ENCODE measurements at places on chromosomes 13 and 19.
A peak's percentile ranks its signal among the peaks of the same experiment; 100 is the strongest.

DNA sequence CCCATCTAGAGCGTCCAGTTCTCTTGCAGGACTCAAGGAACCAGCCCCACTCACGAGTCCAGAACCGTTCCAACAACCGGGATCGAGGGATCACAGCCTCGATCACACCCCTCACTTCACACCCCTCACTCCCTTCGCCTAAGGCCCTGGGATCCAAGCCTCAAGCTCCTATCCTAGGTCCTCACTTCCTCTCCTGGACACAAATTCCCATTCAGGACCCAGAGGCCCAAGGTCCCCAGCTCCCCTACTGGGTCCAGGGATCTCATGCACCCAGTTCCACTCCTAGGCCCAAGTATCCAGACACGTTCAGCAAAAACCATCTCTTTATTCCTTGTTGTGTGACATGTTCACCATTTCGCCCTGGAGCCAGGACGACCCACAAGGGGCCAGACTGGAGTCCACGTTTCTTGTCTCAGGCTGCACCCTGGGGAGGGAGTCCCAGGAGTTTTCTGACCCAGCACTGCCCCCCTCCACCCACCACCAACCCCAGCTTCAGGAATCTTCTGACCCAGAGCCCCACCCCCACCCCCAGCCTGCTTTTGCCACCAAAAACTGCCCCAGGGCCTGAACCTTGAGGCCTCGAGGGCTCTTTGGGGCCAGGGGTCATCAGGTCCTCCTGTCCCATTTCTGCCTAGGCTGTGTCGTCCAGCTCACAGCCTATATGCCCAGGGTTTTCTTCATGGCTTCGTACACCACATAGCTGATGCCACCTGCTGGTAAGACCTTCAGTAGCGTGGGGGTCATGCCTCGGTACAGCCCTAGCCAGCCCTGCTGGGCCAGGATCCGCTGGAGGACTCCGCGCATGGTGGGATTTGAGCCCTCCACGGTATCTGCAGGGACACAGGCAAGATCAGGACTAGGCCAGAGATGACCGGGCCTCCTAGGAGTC, 1.4 kb upstream of the KHSRP start:
- DNase-seq, result no peak

DNA sequence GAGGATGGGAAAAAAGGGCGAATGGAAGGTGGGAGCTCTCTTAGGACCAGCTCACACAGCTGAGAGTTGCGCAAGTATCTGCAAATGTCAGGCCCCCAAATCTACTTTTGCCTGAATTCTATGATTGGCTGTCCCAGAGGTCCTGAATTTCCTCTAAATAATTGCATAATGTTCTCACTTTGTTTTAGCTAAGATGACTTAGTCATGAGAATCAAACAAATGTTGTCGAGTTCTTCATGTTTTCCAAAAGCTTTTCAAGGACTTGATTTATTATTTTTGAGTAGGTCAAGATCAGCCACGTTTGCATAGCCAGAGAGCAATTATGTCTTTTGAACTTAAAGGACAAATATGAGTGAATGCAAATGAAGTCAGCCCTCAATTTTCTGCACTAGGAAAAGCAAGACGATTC, 246.6 kb upstream of the MAB21L1 start:
- no peak for DNase-seq

- no peak for DNase-seq
Observed at GRCh38 chr19:55228015-55228391, 560 bp downstream of the TMEM86B start.

GRCh38 chr19:14149509-14149994, 13.2 kb upstream of the ASF1B start:
- DNase-seq, result peak; percentile 19

- no peak for DNase-seq
Observed at GRCh38 chr13:102863590-102863989, 17.8 kb downstream of the ERCC5 start.

DNA sequence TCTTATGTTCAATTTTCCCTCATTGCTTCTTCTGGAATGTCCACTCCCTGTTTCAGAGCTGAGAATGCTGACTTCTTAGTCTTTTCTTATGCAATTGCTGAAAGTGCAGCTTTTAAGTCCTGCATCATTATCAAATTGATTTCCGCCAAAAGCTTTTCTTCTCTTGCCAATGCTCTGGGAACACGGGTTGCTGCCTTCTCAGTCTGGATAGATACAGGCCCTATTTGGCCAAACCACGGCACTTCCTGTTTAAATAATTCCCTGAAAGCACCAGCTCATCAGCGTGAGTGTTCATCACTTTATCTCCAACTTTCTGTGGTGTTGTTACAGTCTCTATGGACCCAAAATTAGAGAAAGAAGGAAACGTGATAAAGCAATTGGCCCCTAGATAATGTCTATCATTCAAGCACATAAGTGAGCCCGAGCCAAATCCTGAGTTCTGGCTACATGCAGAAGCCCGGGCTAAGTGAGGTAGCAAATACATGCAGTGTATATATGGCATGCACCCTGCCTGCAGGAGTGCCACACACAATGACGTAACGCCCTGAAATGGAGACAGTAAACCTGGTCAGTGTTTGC, 85.7 kb downstream of the CYSLTR2 start:
- no peak for DNase-seq

- no peak for DNase-seq
Observed at GRCh38 chr19:52936151-52936953, 13.1 kb upstream of the ZNF888 start.

- no peak for DNase-seq
Observed at GRCh38 chr13:108270442-108270841, 924 bp downstream of the TNFSF13B start.

GRCh38 chr19:3586127-3586626, 899 bp downstream of the GIPC3 start:
- DNase-seq, result no peak

GRCh38 chr19:21593934-21594820, 88.8 kb downstream of the ZNF429 start:
- DNase-seq, result no peak

GRCh38 chr13:95002126-95002525, 289.8 kb upstream of the SOX21 start:
- no peak for DNase-seq

GRCh38 chr13:72198967-72199560, 332.1 kb upstream of the DACH1 start:
- DNase-seq, result peak; percentile 3

DNA sequence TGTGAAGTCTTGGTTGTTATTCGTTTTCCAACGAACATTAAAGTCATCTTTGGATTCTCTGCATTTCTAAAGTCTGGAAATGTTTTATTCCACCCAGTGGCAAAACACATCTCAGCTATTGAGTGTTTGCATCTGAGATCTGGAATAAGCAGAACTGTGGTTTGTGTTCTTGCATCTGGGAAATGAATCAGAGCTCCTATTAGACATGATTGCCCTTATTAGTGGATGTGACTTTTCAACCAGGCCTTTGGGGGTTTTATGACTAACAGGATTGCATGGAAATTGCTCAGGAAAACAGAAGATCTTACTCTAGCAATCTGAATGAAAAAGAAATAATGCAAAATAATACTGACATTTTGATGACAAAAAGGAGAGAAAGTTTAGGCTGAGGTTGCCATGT, 488.8 kb downstream of the IRS2 start:
- peak; percentile 86 for DNase-seq

GRCh38 chr19:47707135-47707925, 5.9 kb upstream of the EHD2 start:
- DNase-seq, result peak; percentile 66

GRCh38 chr13:28286263-28286662, 147.9 kb downstream of the PAN3 start:
- no peak for DNase-seq

GRCh38 chr19:12364391-12365235, 870 bp downstream of the ZNF442 start:
- DNase-seq, result no peak
